Dorsolateral prefrontal cortex (tissue), 122 donors: ENCODE measurements at places on chromosomes 7 and 10.

DNA sequence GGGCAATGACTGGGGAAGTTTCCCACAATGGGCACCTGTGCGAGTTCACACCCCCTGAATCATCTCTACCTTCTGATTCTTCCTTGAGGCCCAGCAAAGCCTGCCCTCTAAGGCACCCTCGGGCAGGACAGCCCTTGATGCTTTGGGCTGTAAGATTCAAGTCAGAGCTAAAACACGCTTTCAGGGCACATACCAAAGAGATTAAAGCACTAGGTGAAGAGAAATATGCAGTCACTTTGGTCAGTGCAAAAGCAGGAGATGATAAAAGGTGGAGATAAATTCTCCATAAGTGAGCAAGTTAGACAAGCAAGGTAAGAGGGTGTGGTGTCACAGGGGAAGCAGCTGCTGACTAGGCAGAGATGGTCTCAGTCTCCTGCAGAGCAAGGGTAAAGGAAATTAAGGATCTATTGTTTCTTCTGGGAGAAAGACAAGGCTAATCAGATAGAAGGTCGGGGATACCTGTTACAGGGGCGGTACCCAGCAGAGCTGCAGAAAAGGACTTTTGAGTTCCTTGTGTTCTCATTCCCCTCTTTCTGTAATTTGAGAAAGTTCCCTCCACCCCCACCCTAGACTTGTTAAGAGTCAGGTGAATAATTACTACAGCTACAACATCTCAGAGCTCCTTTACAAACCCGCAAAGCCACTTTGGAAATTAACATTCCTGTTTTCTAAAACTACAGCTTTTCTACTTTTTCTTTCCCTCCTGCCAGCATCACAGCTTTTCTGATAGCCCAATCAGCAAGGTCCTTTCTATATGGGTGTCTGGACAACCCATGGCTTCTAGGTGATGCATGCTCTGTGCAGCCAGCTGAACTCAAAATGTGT, 26.4 kb downstream of the PDLIM1 start:
- no peak for DNase-seq

GRCh38 chr7:285731-286130, 4.2 kb upstream of the FOXL3 start:
- no peak for DNase-seq

DNA sequence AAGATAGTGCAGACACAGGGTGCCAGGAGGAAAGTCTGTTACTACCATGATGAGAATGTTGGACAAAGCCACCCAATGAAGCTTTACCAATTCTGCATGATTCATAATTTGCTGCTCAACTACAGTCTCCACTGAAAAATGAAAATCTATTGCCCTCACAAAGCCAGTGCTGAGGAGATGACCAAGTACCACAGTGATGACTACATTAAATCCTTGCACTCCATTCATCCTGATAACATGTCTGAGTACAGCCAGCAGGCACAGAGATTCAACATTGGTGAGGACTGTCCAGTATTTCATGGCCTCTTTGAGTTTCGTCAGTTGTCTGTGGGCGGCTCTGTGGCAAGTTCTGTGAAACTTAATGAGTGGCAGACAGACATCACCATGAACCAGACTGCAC, 144.0 kb downstream of the PLCE1 start:
- no peak for DNase-seq

DNA sequence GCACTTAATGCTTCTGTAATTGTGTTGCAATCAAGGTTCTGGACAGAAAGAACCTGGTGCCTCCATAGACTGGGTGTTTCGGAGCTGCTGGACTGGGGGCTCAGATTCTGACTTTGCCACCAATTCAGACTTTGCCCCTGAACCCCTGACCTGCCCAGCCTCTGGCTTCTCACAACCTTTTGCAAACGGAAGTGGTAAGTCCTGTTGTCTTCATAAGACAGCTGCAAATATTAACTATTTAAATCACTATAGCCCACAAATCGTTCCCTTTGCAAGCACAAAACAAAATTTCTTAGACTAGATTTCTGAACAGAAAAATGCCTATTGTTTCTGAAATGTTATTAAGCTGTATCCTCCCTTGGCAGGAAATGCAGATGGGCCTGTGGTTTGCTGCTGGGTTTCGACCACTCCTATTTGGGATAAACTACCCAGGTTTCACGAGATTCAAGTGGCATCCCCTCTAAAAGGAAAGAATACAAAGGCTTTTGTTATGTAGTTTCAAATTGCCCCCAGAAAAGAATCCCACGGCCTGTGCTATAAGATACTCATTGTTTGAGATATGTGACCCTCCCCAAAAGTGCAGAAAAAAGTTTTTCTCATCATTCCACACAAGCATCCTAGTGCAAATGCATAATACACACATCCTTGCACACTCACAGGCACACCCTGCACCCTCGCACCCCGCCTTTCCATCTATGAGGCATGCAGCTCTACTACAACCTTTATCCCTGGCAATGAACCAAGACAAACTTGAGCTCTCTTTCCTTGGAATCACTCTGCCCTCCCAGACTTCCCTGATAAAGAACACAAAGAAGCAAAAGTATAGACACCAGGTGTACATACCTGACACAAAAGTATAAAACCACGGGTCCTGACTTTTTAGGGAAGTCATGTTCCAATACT, 209.1 kb downstream of the PRPF18 start:
- DNase-seq, result no peak

- no peak for DNase-seq
Measured at GRCh38 chr7:139709485-139709884, 68.3 kb downstream of the HIPK2 start.

- no peak for DNase-seq
Measured at GRCh38 chr7:44311561-44312495, 13.6 kb downstream of the CAMK2B start.

- DNase-seq, result no peak
Measured at GRCh38 chr7:157991351-157991750, 596.3 kb downstream of the PTPRN2 start.

GRCh38 chr7:100957832-100958421, 8.6 kb downstream of the MUC3A start:
- DNase-seq, result no peak

GRCh38 chr10:4748491-4749270, 77.3 kb upstream of the AKR1E2 start:
- no peak for DNase-seq

GRCh38 chr7:158856883-158857668, 718 bp downstream of the DYNC2I1 start:
- DNase-seq, result no peak

GRCh38 chr10:86905429-86905828, 52.0 kb downstream of the MMRN2 start:
- no peak for DNase-seq

DNA sequence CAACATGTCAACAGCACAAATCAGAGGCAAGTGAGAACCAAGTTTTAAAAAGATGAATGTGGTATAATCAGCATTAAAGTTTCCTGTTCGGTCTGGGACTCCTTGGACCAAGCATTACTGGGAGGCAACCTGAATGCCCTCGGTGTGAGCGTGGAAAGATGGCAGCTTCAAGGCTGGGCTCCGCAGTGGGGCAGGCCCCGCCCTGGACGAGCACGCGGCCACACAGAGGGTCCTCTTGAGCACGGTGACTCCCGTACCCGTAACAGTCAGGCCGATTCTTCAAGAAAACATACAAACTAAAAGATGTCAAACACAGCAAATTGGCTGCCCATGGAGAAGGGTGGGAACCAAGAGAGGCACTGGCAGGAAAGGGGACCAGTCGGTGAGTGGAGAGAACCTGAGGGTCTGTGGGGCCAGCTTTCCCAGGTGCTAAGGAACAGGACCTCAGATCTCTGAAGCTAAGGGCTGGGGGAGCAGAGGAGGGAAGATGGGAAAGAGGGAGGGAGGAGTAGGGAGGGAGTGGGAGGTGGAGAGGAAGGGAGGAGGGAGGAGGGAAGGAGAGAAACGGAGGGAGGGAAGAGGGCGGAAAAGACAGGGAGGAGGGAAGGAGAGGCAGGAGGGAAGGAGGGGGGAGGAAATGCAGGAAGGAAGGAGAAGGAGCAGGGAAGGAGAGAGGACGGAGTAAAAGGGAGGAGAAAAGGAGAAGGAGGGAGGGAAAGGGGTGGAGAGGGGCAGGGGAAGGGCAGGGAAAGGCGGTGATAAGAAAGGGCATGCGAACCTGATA, 71.2 kb upstream of the FAM20C start:
- DNase-seq, result no peak

- DNase-seq, result no peak
Measured at GRCh38 chr10:16769331-16769730, 47.9 kb downstream of the RSU1 start.

DNA sequence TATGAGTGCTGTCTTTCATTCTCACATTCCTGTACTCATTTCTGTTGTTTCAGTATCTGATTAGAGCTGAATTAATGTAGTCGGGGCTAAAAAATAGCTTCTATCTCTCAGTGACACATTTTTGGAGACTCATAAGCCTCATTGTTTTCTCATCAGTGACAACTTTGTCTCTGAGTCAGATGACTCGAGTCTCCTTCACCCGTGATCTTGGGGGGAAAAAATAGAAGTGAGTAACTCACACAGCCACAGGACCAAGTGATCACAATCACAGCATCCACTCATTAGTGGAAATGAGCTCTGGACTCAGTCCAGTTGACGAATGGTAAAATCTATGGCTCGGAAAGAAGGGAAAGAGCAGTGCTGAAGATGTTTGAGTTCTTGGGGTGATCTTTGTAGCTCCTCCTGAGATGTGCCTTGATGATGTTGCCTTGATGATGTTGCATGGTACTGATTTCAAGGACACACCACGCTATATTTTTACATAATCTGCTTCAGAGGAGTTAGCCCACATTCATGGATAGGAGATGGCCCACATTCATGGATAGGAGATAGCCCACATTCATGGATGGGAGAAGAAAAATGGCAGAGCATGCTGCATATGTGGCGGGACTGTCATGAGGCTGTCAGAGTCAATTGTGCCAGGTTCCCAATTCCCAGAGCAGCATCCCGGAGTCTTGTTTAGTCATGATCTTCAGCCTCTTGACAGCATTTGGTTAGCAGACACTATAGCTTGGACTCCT, 214.7 kb downstream of the CELF2 start:
- DNase-seq, result no peak

- peak; percentile 61 for DNase-seq
Measured at GRCh38 chr7:25950488-25951413, 201.2 kb upstream of the NFE2L3 start.

DNA sequence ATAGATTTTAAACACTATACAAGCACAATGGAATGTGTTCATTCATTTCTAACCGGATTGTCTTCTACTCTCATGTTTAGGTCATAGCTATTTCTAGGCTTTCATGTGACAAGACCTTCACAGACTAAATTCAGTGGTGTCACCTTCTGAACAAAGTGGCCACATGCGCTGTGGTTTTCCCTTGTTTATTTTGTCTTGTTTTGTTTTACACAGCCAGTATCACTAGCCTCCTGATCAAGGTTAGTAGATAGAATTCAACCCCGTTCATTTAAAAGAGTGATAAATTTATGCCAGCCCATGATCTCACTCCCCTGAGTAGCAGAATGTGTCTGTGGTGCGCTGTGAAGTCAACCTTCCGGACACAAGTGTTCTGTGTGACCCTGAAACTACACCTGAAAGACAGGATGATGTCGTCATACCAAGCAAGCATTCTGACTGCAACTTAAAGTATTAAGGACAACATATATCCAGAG, 209.1 kb downstream of the CREB5 start:
- DNase-seq, result no peak

DNA sequence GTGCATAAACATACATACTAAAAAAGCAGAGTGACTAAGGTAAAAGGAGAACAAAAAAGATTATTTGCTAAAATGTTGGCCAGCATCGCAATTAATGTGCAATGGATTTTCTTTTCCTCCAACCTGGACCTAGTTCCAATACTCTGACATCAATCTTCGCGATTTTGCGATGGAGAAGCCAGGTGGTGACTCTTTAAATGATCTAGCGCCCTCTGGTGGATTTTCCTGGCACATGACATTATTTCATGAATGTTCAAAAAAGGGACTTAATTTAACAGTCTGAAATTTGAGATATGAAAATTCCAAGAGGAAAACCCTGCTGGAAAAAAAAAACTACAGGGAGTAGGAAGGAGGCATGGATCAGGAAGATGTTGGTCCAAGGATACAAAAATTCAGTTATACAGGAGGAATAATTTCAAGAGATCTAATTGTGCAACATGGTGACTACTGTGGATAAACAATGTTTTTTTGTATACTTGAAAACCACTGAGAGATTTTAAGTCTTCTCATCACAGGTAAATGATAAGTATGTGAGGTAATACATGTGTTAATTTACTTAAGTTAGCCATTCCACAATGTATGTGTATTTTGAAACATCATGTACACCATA, 4.3 kb upstream of the KCNMA1 start:
- DNase-seq, result peak; percentile 58

GRCh38 chr7:55546814-55547213, 25.5 kb downstream of the VOPP1 start:
- no peak for DNase-seq

DNA sequence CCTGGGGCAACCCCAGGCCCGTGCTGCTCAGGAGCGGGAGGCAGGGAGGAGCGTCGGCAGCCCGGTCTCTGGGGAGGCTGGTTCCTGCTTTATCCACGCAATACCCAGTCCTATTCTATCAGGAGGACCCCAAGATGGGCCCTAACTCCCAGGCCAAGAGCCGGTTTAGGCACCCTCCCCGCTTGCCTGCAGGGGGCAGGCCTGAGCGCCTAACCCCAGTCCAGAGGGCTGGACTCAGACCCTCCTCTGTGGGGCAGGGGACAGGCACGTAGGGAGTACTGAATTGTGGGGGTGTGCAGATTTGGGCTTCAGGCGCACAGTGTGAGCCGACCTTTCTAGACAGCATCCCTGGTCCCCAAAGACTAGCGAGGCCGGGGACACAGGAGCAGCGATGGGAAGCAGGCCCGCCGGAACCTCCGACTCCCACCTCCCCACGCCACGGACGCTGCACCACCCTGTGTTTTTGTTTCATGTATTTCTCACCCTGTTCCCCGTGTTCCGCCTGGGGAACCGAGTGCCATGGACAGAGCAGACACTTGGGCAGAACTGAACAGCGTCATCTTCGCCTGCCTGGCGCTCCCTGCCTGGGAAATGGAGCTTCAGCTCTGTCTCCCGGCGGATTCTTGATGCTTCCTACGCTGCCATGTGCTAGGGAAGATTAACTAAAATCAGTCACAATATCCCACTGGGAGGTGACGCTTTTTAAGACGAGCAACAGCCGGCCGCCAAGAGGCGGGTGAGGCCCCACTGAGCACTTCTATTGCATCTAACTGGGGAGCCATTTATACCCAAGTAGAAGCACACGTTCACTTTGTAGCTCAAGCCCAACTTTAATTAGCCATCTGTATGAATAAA, 5.3 kb downstream of the NUDT1 start:
- no peak for DNase-seq

GRCh38 chr7:96686305-96686704, 23.3 kb downstream of the SEM1 start:
- no peak for DNase-seq

DNA sequence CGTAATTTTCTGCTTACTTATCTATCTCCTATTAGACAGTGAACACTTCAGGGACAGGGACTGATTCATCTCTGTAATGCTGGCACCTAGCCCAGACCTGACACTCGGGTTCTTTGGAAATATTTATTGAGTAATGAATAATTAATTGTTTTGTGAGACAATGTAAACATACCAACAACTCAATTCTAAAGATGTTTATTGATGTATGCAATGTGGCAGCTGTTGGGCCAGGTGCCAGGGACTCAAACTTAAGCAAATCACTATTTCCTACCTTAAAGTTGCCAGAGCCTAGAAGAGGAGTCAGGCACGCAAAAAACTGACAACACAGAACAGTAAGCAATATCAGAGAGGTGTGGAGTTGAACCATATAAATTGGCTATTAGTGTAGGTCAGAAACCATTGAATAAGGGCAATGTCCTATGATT, 63.6 kb upstream of the BMPER start:
- DNase-seq, result no peak

- DNase-seq, result no peak
Measured at GRCh38 chr10:71694567-71694968, 25.0 kb downstream of the C10orf105 start.

GRCh38 chr7:45606931-45607330, 32.8 kb downstream of the ADCY1 start:
- no peak for DNase-seq
